Skeletal muscle cell (primary cell): ENCODE measurements at places on chromosomes 16 and 17.

DNA sequence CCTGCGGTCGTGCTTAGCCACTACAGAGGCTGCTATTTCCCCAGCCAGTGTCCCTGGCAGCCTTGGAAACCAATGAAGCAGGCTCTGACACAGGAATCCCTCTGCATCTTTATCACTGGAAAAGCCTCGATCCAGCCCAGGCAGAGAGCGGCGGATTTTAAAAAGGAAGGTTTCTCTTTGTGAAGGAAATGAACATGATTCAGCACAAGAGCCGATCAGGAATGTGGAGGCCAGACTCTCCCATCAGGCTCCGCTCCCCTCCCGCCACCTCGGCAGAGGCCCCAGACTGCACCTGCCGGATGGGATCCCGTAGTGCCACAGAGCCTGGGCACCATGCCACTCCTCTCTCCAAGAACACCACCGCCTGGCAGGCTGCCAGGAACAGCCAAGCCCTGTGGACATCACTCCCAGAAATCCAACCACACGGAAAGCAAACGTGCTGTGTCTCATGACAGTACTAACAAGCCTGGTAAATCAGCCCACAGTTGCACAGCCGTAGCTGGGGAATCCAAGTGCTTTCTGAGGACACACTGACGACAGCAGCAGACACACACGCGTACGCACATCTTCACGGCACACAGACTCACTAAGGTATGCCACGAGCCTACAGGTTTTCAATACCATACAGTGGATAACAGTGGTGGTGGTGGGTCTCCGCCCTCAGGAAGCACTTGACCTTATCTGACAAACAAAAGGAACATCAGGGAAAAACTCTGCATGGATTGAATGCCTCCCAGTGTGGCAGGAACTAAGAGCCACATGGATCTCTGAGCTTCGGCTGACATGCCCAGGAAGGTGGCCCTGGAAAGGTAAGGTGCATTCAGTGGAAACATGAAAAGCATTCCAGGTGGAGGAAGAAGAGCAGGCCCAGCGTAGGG, 5.4 kb downstream of the LRRC75A start:
- peak; percentile 59 for DNase-seq

DNA sequence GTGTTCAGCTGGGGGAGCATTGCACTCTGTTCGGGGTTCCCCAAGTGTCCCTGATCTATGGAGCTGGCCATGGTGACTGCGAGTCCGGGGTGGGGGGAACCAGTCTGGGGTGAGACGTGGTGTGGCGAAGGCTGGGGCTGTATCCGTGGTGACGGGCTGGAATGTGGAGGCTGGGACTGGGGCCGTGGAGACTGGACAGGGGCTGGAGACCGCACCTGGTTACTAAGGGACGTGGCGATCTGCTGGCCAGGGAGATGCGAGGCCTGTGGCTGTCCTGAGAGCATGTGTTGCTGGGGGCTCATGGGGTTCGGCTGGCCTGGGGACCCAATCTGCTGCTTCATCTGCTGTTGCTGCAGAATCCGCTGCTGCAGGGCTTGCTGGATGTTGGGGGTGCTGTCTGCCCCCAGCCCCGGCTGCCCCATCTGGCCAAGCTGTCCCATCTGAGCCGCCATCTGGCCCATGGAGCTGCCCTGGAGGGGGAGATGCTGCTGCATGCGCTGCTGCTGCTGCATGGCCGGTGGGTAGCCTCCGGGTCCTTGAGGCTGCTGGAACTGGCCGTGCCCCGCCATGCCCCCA, 10.6 kb upstream of the TRAP1 start:
- no peak for DNase-seq

GRCh38 chr16:29117631-29118030, 132.8 kb downstream of the LAT start:
- DNase-seq = no peak

DNA sequence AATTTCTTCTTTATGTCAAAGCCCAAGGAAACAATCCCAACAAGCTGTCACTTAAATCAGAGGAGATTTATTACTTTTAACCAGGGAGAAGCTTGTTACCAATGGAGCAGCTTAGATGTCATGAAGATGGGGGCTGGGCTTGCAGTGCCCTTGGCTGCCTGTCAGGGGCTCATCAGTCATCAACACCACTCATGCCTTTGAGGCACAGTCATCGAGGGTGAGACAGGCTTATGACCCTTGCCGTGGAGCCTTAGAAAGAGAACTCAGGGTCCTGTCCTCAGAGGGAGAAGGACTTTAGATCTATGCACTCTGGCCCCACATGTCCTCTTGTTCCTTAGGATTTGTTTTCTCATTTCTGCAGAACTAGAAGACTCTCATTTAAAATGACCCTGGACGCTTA, 318.3 kb downstream of the CBLN1 start:
- DNase-seq = no peak

GRCh38 chr17:57987581-57988300, at the start of gene VEZF1:
Gene VEZF1 (minus strand): TSS chr17:57988254. CDS start chr17:57988111, 143 bp downstream.
- no peak for DNase-seq

DNA sequence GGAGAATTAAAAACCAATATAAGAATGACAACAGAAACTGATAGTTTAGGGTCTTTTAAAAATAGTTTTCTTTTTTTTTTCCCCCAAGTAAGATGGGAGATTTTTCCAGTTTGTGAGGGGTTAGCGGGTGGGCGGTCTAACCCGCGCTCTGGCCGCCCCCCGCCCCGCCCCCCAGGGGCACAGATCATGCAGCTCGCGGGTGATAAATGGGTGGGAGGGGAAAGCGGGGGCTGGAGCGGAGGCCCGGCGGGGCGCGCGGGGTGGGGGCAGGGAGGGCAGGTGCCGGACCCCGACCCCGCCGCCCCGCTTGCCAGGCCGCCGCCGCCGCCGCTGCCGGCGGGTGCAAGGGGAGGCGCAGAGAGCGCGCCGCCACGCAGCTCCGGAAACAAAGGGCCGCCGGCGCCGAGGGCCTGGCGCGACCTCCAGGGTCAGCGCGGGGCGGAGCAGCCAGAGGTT, 60.1 kb upstream of the GSE1 start:
- no peak for DNase-seq

DNA sequence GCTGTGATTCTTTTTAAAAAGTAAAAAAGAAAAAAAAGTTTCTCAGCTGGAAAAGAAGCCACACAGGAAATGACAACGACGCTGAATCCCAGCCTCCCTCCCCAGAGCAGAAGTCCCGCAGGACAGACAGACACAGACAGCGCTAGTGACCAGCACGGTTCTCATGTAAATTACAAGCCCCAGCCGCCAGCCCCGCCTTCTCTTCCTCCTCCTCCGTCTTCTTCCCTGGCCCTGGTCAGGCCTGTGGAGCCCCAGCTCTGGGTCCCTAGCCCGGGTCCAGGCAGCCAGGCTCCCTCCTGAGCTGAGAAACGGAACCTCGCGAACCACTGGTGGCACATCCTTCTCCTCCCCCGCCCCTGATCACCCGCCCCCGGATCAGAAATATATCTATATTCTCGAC, 7.0 kb upstream of the IL17C start:
- DNase-seq = no peak

DNA sequence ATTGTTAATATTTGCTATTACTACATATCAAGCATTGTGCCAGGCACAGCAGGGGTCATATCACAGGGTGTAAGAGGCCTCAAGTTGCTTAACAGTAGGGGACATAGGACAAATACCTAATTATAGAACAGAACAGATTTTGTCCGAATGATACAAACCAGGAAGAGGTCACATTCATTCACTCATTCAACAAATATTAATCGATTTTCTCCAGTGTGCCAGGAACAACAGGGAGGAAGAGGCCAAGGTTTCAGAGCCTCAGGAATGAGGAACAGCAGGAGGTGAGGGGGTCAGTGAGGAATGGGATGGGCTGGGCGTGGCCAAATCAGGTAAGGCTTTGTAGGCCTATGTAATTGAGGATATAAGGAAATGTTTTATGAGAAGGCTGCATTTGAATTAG, 11.2 kb upstream of the CHST4 start:
- DNase-seq = no peak

- DNase-seq = no peak
Measured at GRCh38 chr17:64120159-64120810, 9.7 kb downstream of the ERN1 start.

DNA sequence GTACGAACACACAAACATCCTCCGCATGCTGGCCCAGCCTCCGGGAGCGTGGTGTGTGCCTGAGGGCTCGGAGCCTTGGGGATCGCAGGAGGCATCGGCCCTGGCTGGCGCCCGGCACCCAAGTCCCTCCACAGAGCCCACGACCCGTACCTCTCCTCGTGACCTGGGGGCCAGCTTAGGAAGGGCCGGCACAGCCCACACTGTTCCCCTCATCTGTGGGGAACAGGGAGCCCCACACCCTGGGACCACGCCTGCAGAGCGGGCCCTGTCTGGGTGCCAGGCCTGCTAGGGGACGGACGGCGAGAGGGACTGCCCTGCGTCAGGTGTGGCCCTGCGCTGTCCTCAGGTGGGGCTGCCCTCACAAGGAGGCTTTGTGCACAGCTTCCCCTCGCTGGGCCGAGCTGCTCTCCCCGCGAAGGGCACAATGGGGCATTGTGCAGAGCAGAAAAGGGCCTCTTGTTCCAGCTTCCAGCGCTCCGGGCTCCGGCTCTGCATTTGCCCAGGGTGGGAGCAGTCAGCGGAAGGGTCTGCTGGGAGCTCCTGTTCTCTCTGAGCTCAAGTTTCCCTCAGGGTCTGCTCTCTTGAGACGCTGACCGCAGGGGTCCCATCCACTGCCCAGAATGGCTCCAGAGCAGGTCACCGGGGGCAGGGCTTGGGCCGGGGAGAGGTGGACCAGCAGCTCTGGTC, 1.7 kb upstream of the LMF1 start:
- DNase-seq = no peak

DNA sequence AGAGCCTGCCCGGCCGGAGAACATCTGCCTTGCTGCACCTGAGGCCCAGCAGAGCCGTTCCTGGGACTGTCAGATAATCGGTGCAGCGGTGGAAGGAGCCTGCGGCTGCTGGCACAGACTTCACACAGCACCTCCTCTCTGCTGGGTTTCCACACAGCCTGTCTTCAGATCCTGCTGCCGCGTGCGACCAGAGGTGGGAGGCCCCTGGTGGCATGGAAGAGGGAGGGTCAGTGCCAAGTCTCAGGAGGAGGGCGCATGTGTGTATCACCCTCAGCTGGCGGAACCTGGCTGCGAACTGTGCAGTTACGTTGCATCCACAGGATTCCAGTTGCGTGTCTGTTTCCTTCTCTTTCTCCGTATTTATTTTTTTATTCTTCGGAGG, 3.3 kb downstream of the CDK5R1 start:
- no peak for DNase-seq

GRCh38 chr17:57881783-57882351, 32.0 kb upstream of the MRPS23 start:
- DNase-seq = no peak

DNA sequence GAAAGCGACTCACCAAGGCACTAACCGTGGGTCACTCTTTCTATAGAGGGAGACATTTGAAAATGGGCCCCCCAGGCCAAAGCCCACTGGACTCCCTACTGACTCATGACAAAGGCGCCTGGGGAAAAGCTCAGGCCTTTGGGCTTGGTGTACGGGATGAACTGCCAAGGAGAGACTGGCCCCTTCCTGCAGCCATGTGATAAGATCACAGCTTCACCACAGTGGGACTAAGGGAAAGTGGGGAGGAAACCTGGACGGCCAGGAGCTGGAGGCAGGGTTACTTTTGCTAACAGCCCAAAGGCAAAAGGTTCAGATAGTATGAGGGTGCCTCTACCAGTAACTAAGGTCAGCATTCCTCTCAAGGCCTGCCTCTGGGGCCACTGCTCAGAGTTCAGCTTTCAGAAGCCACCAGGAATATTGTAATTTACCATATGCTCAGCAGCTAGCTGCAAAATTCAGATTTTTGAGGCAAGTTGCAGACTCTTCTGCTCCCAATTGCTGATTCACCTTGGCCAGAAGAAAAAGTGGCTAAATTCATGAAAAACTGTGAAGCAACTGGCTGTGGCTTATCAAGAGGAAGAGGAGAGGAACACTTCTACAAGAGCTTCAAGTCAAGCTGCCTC, 37.1 kb upstream of the SLC25A19 start:
- DNase-seq = no peak

DNA sequence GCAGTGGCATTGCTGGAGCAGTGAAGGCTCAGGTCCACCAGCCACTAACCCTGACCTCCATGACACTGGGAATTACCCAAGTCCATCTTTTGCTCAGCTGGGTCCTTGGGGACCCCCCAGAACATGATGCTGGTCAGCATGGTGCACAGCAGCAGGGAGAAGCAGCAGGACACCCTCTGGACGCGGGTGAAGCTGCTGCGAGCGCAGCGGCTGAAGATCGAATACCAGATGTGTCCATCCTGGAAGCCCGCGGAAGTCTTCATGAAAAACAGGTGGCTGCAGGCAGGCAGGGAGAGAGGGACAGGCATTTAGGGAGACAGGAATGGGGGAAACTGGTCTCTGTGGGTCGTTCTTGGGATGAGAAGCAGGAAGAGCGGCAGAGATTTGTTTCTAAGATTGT, 53.4 kb upstream of the GCSH start:
- DNase-seq = no peak

DNA sequence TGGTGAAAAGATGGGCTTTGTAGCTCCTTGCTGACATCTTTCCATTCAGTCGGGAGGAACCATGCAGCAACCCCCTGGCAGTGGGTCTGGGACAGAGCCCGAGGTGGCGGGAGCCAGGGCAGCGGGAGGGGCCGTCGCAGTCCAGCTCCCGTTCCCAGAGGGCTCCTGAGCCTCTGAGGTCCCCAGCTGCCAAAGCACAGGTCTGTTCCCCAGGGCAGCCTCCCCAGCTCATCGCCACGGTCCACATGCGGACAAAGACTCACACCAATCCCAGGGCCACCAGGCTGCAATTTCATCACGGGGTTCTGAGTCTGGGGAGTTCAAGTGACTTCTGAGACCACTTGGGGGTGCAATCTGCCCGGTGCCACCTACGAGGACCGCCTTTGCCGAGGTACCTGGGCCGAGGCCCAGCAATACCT, 196.0 kb downstream of the RBFOX3 start:
- DNase-seq = no peak

DNA sequence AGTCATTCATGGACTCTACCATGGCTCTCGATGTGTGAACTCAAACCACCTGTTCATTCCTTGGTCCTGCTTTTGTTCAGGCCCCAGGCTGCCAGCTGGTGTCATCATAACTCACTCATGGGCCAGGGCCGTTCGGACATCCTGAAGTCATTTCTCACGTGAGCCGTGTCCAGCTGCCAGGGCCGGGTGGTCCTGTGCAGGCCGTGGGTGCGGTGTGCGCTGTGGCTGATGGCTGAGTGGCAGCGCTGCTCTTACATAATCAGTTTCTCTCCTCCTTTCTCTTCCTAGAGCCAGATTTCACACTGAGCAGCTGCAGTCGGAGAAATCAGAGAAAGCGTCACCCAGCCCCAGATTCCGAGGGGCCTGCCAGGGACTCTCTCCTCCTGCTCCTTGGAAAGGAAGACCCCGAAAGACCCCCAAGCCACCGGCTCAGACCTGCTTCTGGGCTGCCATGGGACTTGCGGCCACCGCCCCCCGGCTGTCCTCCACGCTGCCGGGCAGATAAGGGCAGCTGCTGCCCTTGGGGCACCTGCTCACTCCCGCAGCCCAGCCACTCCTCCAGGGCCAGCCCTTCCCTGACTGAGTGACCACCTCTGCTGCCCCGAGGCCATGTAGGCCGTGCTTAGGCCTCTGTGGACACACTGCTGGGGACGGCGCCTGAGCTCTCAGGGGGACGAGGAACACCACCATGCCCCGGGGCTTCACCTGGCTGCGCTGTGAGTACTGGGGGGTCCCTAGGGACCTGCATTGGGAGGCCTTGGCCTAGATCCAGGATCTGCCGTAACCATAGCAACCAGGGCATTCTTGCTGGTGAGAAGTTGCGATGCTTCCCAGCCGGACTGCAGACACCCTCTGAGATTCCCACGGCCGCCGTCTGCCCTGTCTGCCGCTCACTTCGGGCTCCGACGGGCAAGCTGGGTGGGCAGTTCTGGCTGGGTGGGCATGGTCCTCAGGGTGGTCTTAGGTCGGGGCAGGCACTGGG, at the start of gene IL34:
IL34 (plus strand) TSS at position 300 of the 982 bp plus-strand sequence; CDS start at position 689, 389 bp downstream.
- DNase-seq = peak; percentile 61
